ENCODE measurements at places on chromosomes 7 and 10.

DNA sequence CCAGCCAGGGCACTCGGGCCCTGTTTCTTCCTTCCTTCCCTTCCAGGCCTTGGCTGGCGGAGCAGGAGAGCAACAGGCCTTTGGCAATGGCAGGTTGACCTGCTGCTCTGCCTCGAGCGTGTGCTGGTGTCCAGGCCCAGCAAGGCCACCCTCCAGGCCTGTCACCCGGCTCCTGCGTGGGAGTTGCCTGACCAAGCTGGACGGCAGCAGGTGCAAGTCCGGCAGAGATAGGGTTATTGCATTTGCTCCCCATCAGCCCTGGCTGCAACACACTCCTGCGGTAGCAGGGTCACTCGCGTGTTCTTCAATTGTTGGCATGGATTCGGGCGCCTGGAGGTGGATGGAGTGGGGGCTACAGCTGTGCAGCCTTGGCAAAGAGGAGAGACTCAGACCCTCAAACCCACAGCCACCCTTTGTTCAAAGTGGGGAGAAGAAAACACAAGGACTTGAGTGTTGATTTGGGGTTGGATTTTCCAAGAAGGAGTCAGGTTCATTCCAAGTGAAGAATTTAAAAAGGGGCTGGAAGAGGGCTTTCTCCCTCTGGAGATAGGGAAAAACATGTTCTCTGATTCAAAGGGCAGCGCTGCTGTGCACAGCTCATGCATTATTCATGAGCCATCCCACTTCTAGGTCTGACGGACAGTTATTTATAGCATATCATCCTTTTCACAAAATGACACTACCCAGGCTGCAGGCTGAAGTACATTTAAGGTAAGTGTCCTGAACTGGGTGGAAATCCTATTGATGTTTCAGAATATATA, 64.2 kb upstream of the PITRM1 start:
- DNase-seq: no peak

DNA sequence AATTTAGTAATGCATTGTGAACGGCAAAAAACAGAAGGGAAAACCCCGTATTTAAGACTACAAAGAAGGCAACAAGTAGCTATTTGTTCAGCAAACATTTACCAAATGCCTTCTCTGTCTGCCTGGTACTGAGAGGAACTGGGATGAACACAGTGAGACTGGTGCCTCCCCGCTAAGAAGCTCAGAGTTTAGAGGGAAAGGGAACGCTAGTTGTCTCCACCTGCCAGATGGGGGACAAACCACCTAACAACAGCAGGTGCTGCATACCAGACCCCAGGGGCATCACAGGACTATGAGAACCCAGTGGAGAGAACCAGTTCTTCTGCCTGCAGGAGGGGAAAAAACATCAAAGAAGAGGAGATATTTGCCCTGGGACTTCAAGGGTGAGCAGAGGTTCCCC, 147.1 kb downstream of the SLC25A13 start:
- DNase-seq: no peak

DNA sequence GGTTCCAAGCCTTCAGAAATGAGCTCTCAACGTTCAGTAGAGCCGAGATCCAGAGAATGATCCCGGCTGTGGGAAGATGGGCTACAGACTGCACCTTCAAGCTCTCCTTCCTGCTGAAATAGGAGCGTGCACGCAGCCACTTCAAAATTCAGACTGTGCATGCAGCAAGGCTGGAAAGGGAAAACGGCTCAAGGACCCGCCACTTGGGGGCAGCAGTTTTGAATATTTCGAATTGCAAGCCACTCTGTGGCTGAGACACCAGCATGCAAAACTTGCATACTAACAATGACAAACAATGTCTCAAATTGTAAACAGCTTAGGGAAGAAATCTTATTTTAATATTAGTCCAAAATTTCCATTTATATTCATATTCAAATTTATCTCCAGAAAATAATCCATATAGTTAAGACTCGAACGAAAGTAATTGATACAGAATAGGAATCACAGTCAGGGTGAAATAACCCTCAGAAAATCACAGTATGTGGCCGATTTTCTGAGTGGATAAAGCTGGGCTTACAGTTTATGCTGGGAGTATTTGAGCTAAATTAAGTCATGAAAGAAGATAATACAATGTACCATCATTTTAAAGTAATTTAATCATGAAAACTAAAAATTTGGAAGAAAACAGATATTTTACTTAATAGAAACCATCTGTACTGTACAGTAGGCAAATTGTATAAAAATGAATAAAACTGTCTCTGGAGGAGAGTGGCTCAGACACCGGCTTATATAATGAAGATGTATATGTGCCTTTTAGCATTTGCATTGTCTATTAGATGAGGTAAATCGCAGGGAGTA, 137.9 kb upstream of the MKI67 start:
- peak; percentile 61 for DNase-seq

- DNase-seq: no peak
Observed at GRCh38 chr7:89238156-89238555, 442.6 kb upstream of the TEX47 start.

GRCh38 chr7:87344446-87344845, 1.0 kb upstream of the CROT start:
- DNase-seq: no peak

- peak; percentile 22 for DNase-seq
Observed at GRCh38 chr10:100508691-100509150, 10.9 kb downstream of the SEC31B start.

- no peak for DNase-seq
Observed at GRCh38 chr10:61812052-61812721, 89.3 kb upstream of the ARID5B start.

GRCh38 chr10:73893426-73893825, 17.5 kb upstream of the PLAU start:
- DNase-seq: no peak

- no peak for DNase-seq
Observed at GRCh38 chr7:117248829-117249228, 74.0 kb downstream of the WNT2 start.

GRCh38 chr10:29199339-29199738, 89.5 kb upstream of the LYZL1 start:
- DNase-seq: no peak

DNA sequence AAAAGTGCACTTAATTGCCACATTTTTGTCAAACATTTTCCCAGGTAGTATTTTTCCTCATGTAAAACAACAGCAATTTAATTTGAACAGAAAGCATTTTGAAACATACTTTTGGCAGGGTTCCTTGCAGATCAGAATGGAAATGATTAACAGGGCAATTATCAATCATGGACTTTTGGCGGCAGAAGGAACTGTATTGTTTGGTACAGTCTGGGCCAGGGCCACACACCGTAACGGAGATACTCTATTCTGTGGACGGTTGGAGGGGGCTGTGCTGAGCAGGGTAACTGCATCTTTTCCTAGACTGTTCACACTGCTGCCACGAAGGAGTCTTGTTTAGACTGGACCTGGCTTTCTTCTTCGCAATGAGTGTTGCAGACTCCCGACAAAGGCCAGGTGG, 62.3 kb downstream of the EGFR start:
- DNase-seq: no peak

GRCh38 chr7:148868378-148868674, 15.8 kb downstream of the EZH2 start:
- no peak for DNase-seq
